ENCODE measurements at places on chromosomes 6 and 20. TPM values are rescaled to one million over a fixed set of nuclear protein-coding genes. Genes with fewer than 3 reads are reported as not detected.

The NRN1 gene
- 4.8 TPM for total RNA-seq

DNA sequence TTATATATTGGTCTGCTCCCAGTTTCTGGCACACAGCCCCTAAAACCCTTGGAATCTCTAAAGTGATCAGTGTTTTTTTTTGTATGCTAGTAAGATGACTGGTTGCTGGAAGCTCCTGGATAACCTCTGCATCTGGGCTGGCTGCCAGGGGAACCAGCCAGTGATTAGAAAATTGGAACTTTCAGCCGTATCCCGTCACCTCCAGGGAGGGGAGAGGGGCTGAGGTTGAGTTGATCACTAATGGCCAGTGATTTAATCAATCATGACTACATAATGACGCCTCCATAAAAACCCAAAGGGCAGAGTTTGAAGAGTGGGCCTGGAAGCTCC, 48.0 kb upstream of the NOP56 start:
- DNase-seq, result no peak
- peaks cover 4% of the 10 kb centered on the region for H3K27me3 ChIP-seq
- no peak overlapping the region for H3K27ac ChIP-seq
- H3K36me3 ChIP-seq, result peaks cover 2% of the 10 kb centered on the region
- H3K4me1 ChIP-seq, result no peaks in the 10 kb centered on the region
- no peak overlapping the region for H3K4me3 ChIP-seq

The EPHA7 gene
- total RNA-seq, result not detected

The TFAP2B gene
- not detected for total RNA-seq

The PNPLA1 gene
- total RNA-seq, result not detected

- H3K27ac ChIP-seq, result no peak overlapping the region
- DNase-seq, result no peak
- H3K27me3 ChIP-seq, result peaks cover 14% of the 10 kb centered on the region
Measured at GRCh38 chr6:104539173-104539572, 320.5 kb downstream of the HACE1 start.

DNA sequence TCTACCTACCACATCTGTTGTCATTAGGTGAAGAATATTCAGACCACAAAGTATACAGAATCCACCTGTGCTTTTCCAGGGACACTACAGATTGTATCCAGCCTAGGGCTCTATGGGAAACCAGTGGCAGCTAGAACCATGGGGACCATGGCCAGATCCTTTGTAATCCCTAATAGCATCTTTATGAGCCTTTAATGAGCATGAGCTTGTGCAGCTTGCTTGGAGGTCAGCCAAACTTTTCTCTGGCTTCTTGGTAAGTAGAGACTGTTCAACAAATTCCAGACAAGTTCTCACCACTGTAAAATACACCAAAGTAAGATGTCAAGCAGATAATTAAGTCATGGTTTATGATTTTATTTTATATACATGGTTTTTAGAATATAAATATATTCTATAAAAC, 301.6 kb upstream of the ADGRB3 start:
- H3K4me1 ChIP-seq, result no peaks in the 10 kb centered on the region
- no peaks in the 10 kb centered on the region for H3K36me3 ChIP-seq
- H3K4me3 ChIP-seq, result no peak overlapping the region
- H3K27ac ChIP-seq, result no peak overlapping the region
- DNase-seq, result no peak
- no peaks in the 10 kb centered on the region for H3K27me3 ChIP-seq

DNA sequence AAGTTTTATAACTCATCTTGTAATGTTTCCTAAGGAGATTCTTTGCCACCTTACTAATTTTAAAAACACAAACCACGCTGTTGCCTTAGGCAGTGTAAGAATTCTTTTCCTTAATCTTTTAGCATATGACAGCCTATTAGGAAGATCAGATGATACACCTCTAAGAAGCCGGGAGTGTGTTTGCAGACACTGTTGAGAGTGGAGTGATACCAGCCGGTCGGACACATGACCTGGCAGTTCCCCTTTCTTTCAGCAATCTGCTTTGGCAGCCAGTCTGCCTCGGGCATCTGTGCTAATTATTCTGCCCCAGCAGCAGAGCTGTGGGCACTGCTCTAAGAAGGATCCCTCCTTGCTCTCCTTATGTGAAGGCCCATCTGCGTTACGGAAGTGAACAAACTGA, 50.9 kb downstream of the PLCB4 start:
- H3K36me3 ChIP-seq, result no peaks in the 10 kb centered on the region
- H3K27ac ChIP-seq, result no peak overlapping the region
- H3K4me3 ChIP-seq, result no peak overlapping the region
- DNase-seq, result no peak
- H3K4me1 ChIP-seq, result no peaks in the 10 kb centered on the region

DNA sequence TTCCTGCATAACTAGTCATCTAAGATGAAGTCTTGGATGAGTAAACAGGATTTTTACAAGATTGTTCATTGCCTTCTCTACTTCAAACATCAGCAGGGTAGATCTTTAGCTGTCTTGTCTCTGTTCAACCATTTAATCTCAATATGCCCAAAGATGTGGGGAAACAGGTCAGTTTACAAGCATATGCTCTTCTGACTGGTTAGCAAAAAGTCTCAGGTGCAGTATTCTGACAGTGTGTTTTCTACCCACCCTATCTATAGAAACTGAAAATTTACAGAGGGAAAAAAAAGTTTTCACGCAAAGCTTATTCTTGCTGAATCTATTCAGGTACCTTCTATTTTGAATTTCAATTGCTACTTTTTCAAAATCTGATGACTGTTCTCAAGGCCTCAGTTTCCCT, 29.0 kb downstream of the MAP3K5 start:
- no peak for DNase-seq
- no peak overlapping the region for H3K4me3 ChIP-seq
- peaks cover 6% of the 10 kb centered on the region for H3K36me3 ChIP-seq
- no peaks in the 10 kb centered on the region for H3K27me3 ChIP-seq
- no peak overlapping the region for H3K27ac ChIP-seq
- H3K4me1 ChIP-seq, result peaks cover 67% of the 10 kb centered on the region

- no peak for DNase-seq
- peaks cover 6% of the 10 kb centered on the region for H3K4me1 ChIP-seq
- H3K27me3 ChIP-seq, result peaks cover 17% of the 10 kb centered on the region
- H3K4me3 ChIP-seq, result no peak overlapping the region
- H3K27ac ChIP-seq, result no peak overlapping the region
Measured at GRCh38 chr6:106385530-106385929, 25.0 kb downstream of the CRYBG1 start.

The MATN4 gene
- 1.5 TPM for total RNA-seq

DNA sequence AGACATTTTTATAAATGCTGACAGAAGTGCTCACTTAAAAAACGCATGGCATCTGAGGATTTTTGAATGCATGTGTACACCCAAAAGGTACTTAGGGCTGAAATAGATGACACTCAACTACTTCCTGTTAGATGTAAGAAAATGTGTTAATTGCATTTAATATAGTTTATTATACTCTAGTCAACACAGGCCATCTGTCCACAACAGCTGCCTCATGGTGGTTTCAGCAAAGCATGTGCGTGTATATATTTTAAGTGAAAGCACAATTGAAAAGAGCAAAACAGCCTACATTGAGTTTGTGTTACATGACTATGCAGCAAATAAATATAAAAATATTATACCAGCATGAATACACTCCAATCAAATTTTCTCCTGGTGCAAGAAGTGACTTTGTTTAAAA, 1233.0 kb upstream of the EYS start:
- no peaks in the 10 kb centered on the region for H3K36me3 ChIP-seq
- no peak overlapping the region for H3K4me3 ChIP-seq
- H3K27ac ChIP-seq, result no peak overlapping the region

DNA sequence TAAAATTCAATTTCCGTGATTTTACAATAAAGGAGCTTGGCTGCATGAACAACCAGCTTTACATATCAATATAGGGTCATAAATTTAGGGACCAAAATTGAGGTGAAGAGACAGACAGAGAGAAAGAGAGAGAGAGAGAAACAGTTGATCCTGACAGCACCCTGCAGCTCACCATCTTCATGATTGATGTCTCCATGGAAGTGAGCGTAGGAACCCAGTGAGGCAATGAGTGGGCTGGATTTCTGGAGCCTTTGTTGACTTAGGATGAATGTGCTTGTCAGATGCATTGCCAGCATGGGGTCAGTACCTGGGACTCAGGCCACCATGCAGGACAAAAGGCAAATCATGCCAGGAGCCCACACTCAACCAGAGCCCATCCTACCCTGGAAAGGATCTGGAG, 165.1 kb upstream of the SYNDIG1 start:
- no peak for DNase-seq
- H3K4me1 ChIP-seq, result peaks cover 3% of the 10 kb centered on the region
- H3K36me3 ChIP-seq, result no peaks in the 10 kb centered on the region
- H3K27me3 ChIP-seq, result peaks cover 8% of the 10 kb centered on the region
- H3K4me3 ChIP-seq, result no peak overlapping the region

- peak; percentile 54 for DNase-seq
- H3K4me3 ChIP-seq, result no peak overlapping the region
- peaks cover 23% of the 10 kb centered on the region for H3K36me3 ChIP-seq
- no peaks in the 10 kb centered on the region for H3K27me3 ChIP-seq
- H3K4me1 ChIP-seq, result peaks cover 15% of the 10 kb centered on the region
- H3K27ac ChIP-seq, result no peak overlapping the region
Measured at GRCh38 chr6:134956032-134956431, 6.1 kb upstream of the ALDH8A1 start.

All from activated CD4-positive, alpha-beta T cell treated with anti-CD3 and anti-CD28 coated beads, Interleukin-2, amount 10 ng/mL, durations not matched to agents 24 days and 14 days (primary cell).